Activated B cell treated with CpG ODN at 0.5 μM for 24 hours (primary cell): ENCODE measurements at places on chromosomes 7 and 10.

DNA sequence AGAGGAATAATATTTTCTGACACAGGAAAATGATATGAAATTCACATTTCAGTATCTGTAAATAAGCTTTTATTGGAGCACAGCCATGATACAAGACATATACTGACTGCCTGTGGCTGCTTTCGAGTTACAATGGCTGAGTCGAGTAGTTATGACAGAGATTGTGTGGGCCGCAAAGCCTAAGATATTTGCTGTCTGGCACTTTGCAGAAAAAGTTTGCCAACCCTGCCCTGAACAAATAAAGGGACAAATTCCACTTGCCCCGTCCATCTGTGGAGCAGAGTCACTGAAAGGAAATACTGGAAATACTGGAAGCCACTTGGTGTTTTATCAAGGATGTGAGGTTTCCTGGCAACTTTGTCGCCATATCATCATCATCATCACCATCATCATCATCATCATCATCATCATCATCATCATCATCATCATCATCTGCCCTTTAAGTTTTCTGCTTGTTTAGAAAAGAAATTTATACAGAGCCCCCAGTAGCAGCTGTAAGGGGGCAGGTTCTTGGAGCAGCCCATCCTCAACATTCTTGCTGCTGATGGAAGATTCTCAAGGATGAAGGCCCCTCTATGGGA lies 85.8 kb downstream of the TCF7L2 start:
- H3K4me3 ChIP-seq = no peak overlapping the region
- no peaks in the 10 kb centered on the region for H3K36me3 ChIP-seq
- no peak overlapping the region for H3K27ac ChIP-seq
- H3K27me3 ChIP-seq = peaks cover 5% of the 10 kb centered on the region
- no peak for DNase-seq
- no peaks in the 10 kb centered on the region for H3K4me1 ChIP-seq

GRCh38 chr7:42932811-42933591 lies 825 bp downstream of the MRPL32 start:
- H3K36me3 ChIP-seq = peaks cover 42% of the 10 kb centered on the region
- H3K27me3 ChIP-seq = no peaks in the 10 kb centered on the region
- peak overlapping the region; percentile 100 for H3K4me3 ChIP-seq
- H3K4me1 ChIP-seq = peaks cover 55% of the 10 kb centered on the region

DNA sequence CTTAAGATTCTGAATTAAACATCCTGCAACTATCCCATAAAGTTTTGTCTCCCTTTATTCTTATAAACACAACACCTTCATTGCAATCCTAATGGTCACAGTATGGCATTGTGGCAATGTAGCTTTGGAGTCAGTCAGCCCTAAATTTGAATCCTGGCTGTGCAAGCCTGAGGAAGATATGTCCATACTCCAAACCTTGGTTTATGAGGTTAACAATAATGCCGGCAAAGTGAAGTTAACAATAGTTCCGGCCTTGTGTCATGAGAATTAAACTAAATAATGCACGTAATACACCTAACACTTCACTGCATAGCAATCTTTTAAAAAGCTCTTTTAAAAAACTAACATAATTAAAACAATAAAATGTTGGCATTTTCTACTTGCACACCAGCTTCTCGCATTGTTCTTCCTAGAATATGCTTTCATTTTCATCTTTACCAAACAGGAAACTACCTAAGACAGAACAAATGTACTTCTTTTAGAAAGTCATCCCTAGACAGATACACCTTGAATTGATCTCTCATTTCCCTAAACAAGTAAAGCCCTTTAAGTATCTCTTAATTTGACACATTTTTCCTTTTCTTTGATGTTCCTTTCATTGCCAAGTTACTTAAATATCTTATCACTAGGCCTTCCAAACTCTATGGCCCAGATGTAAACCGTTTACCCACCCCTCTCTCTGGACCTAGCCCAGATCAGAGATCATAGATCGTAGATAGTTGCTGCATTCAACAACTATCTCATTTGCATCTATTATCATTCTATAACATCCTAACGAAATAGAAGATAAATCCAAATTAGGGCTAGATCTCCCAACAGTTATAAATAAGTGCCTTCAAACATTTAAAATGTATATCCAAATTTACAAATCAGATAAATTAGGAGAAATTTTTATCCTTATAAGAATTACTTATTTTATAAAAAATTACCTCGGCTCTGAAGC lies 66.7 kb downstream of the CREB3L2 start:
- peaks cover 40% of the 10 kb centered on the region for H3K4me1 ChIP-seq
- H3K27ac ChIP-seq = peak overlapping the region; percentile 81
- no peaks in the 10 kb centered on the region for H3K27me3 ChIP-seq
- H3K4me3 ChIP-seq = peak overlapping the region; percentile 78

GRCh38 chr7:114312649-114313048 lies 102.0 kb upstream of the FOXP2 start:
- DNase-seq = no peak
- no peaks in the 10 kb centered on the region for H3K4me1 ChIP-seq
- H3K36me3 ChIP-seq = no peaks in the 10 kb centered on the region
- no peak overlapping the region for H3K4me3 ChIP-seq
- H3K27ac ChIP-seq = no peak overlapping the region
- H3K27me3 ChIP-seq = no peaks in the 10 kb centered on the region

- H3K27ac ChIP-seq = no peak overlapping the region
- H3K36me3 ChIP-seq = no peaks in the 10 kb centered on the region
- H3K27me3 ChIP-seq = no peaks in the 10 kb centered on the region
- DNase-seq = no peak
- H3K4me3 ChIP-seq = no peak overlapping the region
- H3K4me1 ChIP-seq = no peaks in the 10 kb centered on the region
These were observed 282.4 kb downstream of the HPSE2 start for GRCh38 chr10:98953251-98953650.

DNA sequence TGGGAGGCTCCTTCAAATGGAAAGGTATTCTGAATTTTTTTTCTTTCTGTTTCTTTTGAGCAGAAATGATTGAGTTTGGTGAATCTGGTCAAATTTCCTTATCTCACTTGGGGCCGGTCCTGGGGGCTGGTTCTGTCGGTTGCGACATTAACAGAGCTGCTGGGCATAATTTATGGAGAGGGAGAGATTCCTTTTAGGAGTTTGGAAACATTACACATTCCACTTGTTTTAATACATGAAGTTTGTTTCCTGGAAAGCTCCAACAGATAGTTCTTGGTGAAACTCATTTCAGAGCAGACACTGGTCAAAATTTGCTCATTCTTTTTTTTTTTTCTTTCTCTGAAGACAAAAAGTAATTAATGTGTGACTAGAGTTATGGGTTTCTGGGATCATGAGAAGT lies 129.9 kb downstream of the ABCA13 start:
- H3K27me3 ChIP-seq = no peaks in the 10 kb centered on the region
- no peak for DNase-seq

DNA sequence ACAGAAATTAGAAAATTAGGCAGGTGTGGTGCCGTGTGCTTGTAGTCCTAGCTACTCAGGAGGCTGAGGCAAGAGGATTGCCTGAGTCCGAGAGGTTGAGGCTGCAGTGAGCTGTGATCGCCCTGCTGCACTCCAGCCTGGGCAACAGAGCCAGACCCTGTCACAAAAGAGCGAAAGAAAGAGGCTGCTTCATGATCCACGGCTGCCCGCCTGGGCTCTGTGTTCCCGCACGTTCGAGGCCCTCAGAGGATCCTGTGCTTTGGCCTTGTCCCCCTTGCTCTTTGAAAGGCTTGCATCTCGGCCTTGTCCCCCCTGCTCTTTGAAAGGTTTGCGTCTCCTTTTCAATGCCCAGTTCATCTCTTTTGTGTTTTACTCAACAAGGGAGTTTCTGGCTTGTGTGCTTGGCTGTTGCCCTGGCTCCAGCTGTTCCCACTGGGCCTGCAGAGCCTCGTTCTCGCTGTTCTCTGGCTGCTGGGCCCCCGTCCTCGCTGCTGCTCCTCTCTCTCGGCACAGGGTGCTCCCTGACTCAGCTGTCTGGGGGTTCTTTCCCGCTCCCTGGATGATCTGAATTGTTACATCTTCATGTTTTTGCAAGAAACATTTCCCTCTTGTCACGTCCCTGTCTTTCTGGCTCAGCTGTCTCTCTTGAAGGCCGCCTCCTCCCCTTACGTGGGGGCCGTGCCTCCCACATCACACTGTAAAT lies 45.1 kb upstream of the INPP5A start:
- no peaks in the 10 kb centered on the region for H3K4me1 ChIP-seq
- H3K27ac ChIP-seq = no peak overlapping the region
- DNase-seq = no peak
- H3K36me3 ChIP-seq = no peaks in the 10 kb centered on the region

- H3K27me3 ChIP-seq = peaks cover 3% of the 10 kb centered on the region
- H3K4me1 ChIP-seq = no peaks in the 10 kb centered on the region
- no peak overlapping the region for H3K27ac ChIP-seq
- no peaks in the 10 kb centered on the region for H3K36me3 ChIP-seq
- no peak overlapping the region for H3K4me3 ChIP-seq
These were observed 160.2 kb downstream of the IPMK start for GRCh38 chr10:58107506-58107905.

DNA sequence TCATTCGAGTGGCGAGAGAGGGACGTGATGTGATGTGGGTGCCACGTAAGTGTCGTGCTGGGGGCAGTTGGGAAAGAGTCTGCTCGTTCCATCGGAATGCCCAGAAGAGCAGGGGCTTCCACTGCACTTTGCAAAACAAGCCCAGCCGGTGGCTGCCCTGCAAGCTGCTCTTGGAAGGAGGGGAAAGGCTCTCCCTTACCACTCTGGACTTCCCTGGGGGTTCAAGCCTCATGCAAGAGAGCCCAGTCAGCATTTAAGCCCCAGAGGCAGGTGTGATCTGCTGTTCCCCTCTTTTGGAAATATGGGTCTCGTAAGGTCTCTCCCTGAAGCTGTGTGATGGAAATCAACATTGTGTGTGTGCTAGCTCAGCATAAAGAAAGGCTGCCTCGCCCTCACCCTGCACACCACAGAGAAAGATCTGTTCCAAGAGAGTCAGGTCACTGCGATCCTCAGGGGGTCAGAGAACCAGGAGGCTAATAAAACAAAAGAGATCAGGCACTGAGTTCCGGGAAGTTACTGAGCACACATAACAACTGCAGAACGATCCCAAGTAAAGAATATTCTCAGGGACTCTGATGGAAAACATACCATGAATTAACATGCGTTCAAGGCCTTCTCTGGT lies 212.5 kb downstream of the ADAM12 start:
- H3K4me1 ChIP-seq = peaks cover 17% of the 10 kb centered on the region
- H3K27ac ChIP-seq = no peak overlapping the region
- no peaks in the 10 kb centered on the region for H3K27me3 ChIP-seq
- no peaks in the 10 kb centered on the region for H3K36me3 ChIP-seq
- H3K4me3 ChIP-seq = no peak overlapping the region

DNA sequence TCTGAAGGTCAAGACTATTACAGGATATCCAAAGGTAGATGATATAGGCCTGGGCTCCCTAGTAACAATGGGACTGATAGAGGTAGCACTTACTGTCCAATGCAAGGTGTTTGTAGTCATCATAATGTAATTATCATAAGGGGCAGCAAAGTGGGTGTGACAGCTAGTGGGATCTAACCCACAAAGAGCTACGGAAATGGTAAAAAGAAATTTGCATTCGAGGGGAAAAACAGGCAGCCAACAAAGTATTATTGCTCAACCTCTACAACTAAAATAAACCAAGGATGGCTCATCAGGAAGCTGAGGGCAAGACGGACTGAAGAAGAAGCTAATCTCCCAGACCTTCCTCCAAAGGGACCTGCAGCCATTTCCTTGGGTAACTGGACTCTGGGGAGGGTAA lies 211.0 kb downstream of the WDR11 start:
- no peak overlapping the region for H3K27ac ChIP-seq
- peaks cover 5% of the 10 kb centered on the region for H3K27me3 ChIP-seq
- DNase-seq = no peak
- H3K36me3 ChIP-seq = no peaks in the 10 kb centered on the region

DNA sequence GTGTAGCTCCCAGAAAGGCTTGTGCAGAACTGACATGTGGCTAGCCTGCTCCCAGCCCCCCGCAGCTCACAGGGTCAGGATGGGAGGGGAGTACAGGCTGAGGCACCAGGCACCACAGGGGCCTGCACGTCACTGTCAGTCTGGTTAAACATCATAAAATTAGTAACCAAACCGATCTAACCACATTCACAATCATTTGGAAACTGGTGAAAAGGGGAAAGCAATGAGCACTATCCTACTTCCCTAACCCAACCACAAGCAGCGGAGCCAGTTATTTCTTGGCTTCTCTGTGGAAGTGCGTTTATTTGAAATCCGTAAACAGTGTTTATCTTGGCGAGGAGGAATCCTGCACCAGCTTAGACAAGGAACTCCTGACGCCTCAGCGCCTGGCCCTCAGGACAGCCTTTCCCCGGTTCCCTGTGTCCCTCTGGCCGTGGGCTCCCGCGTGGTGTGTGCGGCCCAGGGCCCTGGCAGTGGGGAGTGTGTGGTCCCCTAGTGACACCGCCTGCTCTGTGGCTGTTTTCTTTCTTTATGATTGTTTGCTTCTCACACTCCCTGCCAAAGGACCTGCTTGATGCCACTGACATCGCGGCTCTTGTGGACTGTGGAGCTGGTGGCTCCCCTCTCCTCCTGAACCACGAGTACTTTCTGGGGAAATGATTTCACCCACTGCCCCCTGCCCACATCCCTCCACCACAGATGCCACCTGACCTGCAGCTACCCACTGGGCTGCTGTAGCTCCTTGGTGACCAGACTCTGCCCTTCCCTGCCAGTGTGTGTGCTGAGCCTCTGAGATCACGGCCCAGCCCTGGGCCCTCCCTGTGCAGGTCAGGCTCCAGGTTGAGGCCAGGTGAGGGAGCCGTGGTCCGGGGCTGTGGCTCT lies 38.0 kb downstream of the INPP5A start:
- H3K27ac ChIP-seq = peak overlapping the region; percentile 84
- H3K4me1 ChIP-seq = peaks cover 36% of the 10 kb centered on the region
- peak overlapping the region; percentile 74 for H3K4me3 ChIP-seq
- peak; percentile 49 for DNase-seq
- H3K36me3 ChIP-seq = peaks cover 6% of the 10 kb centered on the region
- no peaks in the 10 kb centered on the region for H3K27me3 ChIP-seq

DNA sequence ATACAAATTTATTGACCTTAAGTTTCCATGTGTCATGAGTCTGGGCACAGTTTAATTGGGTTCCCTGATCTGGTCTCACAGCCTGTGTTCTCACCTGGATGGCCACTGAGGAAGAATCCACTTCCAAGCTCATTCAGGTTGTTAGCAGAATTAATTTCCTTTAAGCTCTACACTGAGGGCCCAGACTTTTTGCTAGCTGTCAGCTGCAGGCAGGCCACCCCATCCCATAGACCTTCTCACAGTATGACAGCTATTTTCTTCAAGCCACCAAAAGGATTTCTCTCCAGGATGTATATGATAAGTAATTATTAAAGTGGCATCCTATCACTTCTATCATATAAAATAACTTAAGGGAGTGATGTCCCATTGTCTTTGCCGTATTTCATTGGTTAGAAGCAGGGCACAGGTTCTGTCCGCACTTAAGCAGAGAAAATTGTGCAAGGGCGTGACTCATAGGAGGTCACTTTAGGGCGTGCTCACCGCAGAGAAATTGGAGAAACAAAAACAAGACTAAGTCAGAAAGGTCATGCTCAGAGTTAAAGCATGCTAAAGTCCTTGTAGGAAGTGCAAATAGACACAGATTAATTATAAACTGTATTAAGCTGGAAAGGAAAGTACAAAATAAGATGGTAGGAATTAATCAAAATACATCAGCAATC lies 109.9 kb downstream of the AHR start:
- H3K27me3 ChIP-seq = no peaks in the 10 kb centered on the region
- H3K36me3 ChIP-seq = no peaks in the 10 kb centered on the region
- no peak for DNase-seq
- no peaks in the 10 kb centered on the region for H3K4me1 ChIP-seq
- H3K4me3 ChIP-seq = no peak overlapping the region
- H3K27ac ChIP-seq = no peak overlapping the region

GRCh38 chr7:105638902-105639495 lies 57.7 kb upstream of the EFCAB10 start:
- no peaks in the 10 kb centered on the region for H3K4me1 ChIP-seq
- no peak overlapping the region for H3K27ac ChIP-seq
- H3K4me3 ChIP-seq = no peak overlapping the region
